ENCODE measurements at places on chromosomes 16 and 17. TPM values are rescaled to one million over a fixed set of nuclear protein-coding genes. Genes with fewer than 3 reads are reported as not detected.

DNA sequence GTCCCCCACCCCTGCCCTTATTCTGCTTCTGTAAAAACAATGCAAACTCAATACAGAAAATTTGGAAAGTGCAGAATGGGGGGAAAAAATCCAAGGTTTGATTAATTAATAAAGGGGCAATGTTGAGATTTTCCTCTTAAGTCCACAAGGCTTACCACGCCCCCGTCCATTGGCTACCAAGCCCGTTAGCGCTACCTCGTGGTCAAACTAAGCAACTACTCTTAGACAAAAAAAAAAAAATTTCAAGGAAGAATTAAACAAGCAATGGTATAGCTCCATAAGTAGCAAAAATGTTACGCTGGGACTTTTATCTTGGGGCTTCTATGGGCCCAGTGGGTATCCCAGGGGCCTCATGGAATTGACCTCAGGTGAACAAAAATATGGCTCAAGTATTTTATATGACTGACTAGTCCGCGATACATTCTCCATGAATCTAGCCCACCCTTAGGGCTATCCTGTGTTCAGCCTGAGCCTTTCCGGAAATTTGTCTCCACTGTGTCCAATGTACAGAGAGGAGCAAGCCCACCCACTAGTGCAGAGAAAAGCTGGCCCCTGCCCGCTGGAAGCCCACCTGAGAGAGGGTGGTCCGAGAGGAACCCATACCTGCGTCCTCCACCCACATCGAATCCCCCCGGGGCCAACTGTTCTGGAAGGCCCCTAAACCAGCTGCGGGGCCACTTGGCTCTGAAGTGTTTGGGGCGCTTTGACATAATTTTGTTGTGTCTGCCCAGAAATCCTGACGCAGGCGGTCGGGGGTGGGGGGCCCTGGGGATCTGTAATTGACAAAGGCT lies 19.1 kb upstream of the TEX2 start:
- peak; percentile 82 for DNase-seq

GRCh38 chr17:32755045-32755805 lies 121.7 kb downstream of the MYO1D start:
- DNase-seq, result no peak

The CDH15 gene
- total RNA-seq, result not detected

The SYNGR3 gene
- total RNA-seq, result 7.1 TPM

The ALDH3A1 gene
- 0.71 TPM for total RNA-seq

All from sigmoid colon (tissue), 7 donors.